ENCODE measurements at places on chromosomes 5 and 9.

GRCh38 chr9:1837453-1838084, 177.6 kb upstream of the SMARCA2 start:
- no peak for DNase-seq

GRCh38 chr9:93254806-93255493, 71.0 kb downstream of the WNK2 start:
- peak; percentile 28 for DNase-seq

DNA sequence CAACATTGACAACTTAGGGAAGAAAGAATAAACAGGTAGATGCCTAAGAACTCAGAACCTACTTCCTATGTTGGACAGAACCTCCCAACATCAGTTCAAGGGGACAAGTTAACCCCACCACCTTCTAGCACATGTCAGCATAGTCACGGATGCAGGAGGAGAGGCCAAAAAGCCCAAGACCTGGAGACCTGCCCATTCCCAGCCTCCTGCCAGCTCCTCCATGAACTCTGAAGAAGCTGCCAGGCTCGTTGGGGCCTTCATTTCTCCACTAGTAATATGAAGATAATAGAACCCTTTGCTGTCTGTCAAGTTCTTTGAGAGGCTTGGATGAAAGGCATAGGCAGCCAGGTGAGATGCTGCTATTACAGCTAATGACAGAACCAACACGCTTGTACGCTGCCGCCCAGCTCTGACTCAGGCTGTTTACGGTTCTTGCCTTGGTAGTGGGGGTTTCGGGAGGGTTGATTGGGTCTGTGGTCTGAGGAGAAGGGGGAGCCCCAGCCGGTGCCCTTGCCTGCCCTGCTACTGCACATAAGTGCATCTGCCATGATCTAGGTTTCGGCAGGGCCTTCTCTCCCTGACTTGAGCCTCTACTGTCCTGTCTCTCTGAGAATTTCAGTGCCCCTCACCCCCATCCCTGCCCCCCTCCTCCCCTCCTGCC, 82.2 kb downstream of the NRG2 start:
- DNase-seq = no peak

DNA sequence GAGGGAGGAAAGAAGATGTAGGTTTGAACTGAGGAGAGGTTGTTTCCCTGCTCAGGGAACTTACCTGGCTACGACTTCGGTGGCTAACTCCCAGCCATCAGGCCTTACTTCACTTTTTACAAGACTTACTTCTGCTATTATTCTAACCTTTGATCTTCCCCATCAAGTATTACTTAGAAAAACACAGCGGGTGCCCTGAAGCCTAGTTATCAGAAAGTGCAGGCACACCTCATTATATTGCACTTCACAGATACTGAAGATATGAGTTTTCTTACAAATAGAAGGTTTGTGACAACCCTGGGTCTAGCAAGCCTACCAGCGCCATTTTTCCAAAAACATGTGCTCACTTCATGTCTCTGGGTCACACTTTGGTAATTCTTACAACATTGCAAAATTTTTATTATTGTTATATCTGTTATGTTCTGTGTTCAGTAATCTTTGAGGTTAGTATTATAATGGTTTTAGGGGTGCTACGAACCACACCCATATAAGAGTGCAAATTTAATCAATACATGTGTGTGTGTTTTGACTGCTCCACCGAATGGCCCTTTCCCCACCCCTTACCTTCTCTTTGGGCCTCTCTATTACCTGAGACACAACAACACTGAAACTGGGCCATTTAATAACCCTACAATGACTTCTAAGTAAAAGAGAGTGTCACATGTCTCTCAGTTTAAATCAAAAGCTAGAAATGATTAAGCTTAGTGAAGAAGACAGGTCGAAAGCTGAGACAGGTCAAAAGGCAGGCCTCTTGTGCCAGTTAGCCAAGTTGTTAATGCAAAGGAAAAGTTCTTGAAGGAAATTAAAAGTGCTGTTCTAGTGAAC, 2102.7 kb upstream of the WWC1 start:
- no peak for DNase-seq

GRCh38 chr5:79929095-79929494, 62.0 kb downstream of the MTX3 start:
- DNase-seq = no peak

All from sciatic nerve (tissue), 2 donors.